ENCODE measurements at places on chromosomes 11 and 22. TPM values are rescaled to one million over a fixed set of nuclear protein-coding genes. Genes with fewer than 3 reads are reported as not detected.

GRCh38 chr11:34501949-34502348, 11.6 kb downstream of the ELF5 start:
- no peak for DNase-seq

GRCh38 chr22:36199001-36199551, 2.5 kb downstream of the APOL4 start:
- no peak for DNase-seq

- DNase-seq: peak; percentile 85
Observed at GRCh38 chr11:85827748-85828639, 17.1 kb upstream of the SYTL2 start.

The TMEM191C gene
- total RNA-seq: 0.46 TPM

The OR51E2 gene
- total RNA-seq: not detected

- peak; percentile 84 for DNase-seq
Observed at GRCh38 chr11:34655335-34656008, 34.6 kb downstream of the EHF start.

The NCF4 gene
- not detected for total RNA-seq

- no peak for DNase-seq
Observed at GRCh38 chr11:73563539-73564200, 34.2 kb downstream of the FAM168A start.

Data from foreskin keratinocyte (primary cell).